ENCODE measurements at places on chromosomes 4 and X.

- no peak for DNase-seq
These were observed 7.9 kb downstream of the RAB33A start for GRCh38 chrX:130179579-130180215.

- no peak for DNase-seq
These were observed 24.7 kb downstream of the MAGEC1 start for GRCh38 chrX:141928432-141928831.

GRCh38 chrX:85379174-85379907 lies at the start of gene POF1B:
Gene POF1B, minus strand, starts transcription at chrX:85379665. Its CDS starts 211 bp downstream, at chrX:85379454.
- peak; percentile 86 for DNase-seq

GRCh38 chr4:147760176-147760575 lies 28.3 kb downstream of the ARHGAP10 start:
- DNase-seq, result no peak

DNA sequence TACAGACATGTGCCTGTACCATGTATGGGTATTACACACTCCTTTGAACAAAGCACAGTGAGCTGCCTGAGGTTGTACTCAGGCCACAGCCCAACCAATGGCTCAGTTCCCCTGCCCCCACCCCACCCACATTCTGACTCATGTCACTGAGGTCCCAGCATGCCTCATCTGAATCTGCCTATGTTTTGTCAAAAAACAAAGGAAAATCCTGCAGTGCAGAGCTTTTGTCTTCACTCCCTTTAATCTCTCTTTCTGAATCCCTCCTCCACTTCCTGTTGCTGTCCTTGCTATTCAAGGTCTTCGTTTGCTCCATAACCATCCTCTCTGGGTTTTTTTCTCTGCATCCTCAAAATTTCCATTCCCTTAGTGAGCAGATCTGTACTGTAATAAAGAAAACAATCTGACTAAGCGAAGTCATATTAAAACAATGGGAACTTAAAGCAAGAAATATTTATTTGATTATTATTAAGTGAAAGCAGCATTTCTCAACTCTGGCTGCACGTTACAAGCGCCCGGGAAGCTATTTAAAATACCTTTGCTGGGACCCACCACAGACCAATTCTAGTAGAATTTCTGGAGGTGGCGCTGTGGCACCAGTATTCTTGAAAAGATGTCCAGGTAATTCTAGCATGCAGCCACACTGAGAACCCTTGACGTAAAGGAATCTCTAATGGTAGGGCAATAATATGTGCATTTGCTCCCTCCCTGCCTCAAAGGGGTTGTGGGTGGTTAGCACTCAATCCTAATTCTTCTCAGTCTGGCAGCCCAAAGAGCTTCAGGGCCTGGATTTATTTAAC lies 8.7 kb downstream of the GUCY2F start:
- DNase-seq, result no peak

DNA sequence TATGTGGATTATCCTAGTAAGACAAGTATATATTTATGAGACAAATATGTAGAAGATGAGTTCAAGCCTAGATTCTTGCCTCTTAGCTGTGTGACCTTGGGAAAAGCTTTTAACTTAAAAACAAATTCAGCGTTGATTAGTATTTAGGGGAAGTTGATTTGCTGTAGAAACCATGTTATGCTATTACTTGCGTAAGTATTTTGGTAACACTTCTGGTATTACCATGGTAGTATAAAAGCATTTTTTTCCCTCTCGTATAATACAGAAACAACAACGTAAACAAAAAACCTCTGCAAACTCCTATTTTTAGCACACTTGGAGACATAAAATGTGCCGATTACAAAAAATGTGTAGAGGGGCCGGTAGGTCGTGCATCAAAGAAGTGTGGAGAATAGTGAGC lies 33.2 kb downstream of the STAG2 start:
- DNase-seq, result no peak

GRCh38 chr4:6390356-6390755 lies 82.1 kb downstream of the PPP2R2C start:
- no peak for DNase-seq

- DNase-seq, result no peak
These were observed 1.4 kb downstream of the MID1 start for GRCh38 chrX:10618961-10619360.

DNA sequence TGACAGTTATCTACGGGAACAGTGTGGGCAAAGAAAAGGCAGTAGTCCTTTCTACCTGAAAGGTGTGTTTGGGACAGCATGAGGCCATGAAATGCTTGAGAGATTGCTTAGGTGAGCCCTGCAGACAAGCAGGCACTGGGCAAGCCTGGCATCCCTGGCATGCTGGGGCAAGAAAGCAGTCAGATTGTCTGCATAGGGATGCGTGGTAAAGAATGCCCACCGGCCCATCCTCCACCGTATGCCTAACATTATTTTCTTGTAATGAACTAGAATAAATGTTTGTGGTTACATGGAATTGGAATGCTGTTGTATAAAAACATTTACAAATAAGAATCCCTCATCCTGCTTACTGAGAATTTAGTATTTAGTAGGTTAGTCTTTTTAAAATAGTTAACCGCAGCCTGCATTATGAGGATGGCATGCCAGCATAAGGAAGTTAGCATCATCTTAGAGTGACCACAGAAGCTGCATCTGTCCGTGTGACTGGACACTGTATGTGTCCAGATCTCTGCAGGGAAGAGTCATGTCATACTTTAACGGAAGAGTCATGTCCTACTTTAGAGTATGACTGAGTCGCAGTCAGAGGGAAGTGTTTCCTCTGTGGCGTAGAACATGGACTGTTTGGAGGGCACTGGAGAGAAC lies 18.9 kb downstream of the ZBTB49 start:
- DNase-seq, result no peak

- DNase-seq, result no peak
These were observed 22.1 kb upstream of the MSX1 start for GRCh38 chr4:4837316-4837715.

DNA sequence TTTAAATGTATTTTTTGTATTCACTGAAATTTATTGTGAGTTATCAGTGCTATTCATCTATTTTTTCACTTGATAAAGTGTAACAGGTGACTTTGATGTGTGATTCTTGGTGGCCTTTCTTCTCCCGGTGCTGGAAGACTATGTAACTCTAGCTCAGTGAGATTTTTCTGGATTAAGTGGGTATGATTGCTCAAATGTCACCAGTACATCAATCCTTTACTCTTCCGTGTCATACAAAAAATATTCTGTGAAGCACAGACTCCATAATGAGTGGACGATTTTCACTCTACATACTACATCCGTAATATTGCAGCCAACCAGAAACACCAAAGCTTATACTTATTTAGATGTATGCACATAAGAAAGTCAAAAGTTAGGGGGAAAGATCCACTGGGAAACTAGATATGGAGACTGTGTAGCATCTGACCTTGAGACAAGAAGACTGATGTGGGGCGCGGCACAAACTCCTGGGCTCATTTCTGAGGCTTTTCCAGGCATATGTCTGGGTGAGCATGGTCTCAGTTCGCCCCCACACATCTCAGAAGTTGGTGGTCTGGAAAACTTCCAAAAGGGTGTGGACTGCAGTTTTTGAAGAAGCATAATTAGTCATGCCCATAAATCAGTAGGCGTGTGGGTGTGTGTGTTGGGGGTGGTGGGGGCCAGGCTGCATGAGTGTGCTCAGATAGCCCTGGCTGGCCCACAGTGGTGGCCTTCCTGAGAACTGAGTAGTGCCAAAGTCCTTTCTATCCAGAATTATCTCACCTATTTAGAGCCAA lies 53.9 kb upstream of the TENM3 start:
- DNase-seq, result no peak

- DNase-seq, result no peak
These were observed 62.1 kb downstream of the GPRIN3 start for GRCh38 chr4:89245459-89245858.

- DNase-seq, result no peak
These were observed 199.0 kb upstream of the CXXC4 start for GRCh38 chr4:104693601-104694201.

- no peak for DNase-seq
These were observed 128.8 kb upstream of the GPC4 start for GRCh38 chrX:133544115-133544514.

GRCh38 chr4:36870121-36870520 lies 374.4 kb upstream of the NWD2 start:
- no peak for DNase-seq

GRCh38 chr4:54872261-54872660 lies 214.5 kb downstream of the KIT start:
- DNase-seq, result no peak

DNA sequence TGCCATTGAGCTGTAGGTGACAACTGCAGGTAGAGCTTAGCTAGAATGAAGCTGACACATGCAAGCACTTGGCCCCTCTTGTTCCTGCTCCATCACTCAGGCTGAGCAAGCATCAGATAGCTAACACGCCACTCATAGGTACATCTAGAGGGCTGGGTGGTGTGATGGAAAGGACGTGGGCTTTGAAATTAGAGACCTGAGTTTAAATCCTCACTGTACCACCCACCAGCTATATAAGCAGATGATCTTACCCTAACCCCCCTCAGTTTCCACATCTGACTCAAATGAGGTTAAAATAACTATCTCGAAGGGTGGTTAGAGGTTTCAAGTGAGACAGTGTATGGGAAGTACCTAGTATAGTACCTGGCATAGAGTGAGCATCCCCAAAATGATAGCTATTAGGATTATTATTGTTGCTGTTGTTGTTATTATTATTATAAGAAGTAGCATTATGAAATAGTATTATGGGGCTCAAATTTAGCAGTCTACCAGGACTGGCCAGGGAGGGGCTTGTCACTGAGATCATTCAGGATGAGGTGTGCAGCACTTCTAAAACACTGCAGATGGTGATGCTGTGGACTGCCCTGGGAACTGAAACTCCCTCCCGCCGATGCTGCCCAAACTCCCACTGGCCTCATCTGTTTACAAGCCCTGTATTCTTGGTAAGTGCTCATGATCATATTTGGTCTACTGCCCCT lies 59.0 kb downstream of the REELD1 start:
- DNase-seq, result no peak

- DNase-seq, result no peak
These were observed 165.3 kb downstream of the GLRA2 start for GRCh38 chrX:14694611-14695010.

- no peak for DNase-seq
These were observed 26.0 kb upstream of the BBS12 start for GRCh38 chr4:122706511-122706910.

DNA sequence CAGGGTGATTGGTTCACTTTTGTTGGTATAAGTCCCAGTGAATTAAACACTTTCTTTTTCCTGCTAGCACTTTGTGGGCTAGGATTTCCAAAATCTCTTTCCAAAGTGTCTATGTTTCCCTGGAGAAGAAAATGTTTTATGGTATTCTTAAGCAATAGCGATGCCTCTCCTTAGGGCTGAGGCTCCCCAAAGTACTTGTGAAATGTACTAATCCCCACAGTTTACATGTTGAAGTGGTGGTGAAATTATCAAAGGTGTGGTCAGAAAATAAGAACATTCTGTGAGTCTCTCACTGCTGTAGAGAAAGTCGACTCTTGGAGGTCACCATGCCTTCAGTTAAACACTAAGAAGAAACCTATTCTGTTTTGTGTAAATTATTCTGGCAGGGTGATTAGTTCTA lies 51.5 kb upstream of the AMELX start:
- no peak for DNase-seq

- DNase-seq, result peak; percentile 20
These were observed 26.7 kb upstream of the RBM47 start for GRCh38 chr4:40656201-40656863.

DNA sequence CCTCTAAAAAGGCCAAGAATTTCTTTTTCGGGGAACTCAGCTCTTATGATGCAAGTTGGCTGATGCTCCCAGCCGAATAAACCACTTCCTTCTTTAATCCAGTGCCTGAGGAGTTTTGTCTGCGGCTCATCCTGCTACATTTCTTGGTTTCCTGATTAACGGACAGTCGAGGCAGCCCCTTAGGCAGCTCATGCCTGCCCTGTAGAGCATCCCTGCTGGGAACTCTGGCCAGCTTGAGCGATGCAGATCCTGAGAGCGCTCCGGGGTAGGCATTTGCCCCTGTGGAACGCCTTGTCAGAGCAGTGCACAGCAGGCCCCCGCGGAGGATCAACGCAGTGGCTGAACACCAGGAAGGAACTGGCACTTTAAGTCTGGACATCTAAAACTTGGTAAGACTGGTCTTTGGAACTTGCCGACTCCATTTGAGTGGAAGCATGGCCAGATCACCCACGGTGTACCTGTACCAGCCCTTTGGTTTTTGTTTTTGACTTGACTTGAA lies 3.1 kb downstream of the CT45A10 start:
- DNase-seq, result no peak

DNA sequence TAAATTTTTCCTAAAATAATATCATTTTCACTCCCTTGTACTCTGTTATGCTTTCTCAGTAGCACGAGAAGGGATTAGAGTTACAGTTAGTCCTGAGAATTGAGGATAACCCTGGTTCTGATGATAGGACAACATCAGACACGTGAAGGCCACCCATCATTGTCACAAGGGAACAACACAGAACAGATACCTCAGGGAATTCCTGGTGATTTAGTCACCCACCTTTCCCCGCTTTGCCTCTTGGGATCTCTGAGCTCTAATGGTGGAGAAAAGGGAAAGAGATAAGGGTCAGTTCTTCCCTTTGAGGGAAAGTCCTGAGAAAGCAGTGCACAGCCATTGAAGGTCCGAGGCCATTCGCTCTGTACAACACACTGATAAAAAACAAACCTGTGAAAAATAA lies 112.3 kb upstream of the GALNT7 start:
- no peak for DNase-seq

DNA sequence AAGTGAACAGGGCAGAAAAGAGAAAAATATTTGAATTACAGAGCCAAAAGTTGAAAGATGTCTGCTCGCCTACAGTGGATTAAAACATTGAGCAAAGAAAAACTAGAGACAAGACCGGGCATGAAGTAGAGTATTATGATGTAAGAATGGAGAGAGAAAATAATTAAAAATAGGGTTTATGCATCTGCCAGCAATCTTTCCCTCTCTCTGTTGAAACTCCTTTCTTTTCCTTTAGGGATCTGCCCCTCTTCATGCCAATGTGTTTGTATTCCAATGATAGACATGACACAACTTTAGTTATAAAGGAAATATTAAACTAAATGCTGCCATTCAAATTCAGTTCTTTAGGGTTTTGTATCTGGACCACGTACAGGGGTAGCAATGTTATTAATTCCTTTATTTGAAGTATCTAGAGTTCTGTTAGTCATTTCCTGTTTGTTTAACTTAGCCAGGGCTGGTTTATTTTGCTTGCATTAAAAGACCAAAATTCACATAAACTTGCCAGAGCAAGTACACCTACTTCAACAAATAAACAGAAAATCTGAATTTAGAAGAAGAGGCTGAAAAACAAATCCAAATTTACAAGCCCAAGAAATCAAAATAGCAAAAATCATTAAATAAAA lies 202.6 kb downstream of the SPOCK3 start:
- no peak for DNase-seq

DNA sequence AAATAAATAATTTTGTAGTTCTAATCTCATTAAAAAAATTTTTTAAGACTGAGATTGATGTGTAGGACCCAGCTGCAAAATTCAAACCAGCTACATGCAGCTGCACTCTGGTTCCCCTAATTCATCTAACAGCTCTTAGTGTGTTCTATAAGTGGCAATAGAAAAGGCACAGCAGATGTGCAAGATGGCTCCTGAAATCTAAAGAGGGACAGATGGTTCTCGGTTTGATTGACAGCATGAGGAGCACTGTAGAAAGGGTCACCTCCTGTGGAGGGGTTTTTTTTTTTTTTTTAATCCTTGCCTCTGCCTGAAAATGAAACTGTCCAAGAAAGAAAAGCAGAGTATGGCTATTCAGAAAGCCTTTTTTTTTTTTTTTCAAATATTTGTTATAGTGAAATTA lies 16.9 kb upstream of the OCIAD1 start:
- DNase-seq, result no peak
